ENCODE measurements at places on chromosomes 16 and 17.

DNA sequence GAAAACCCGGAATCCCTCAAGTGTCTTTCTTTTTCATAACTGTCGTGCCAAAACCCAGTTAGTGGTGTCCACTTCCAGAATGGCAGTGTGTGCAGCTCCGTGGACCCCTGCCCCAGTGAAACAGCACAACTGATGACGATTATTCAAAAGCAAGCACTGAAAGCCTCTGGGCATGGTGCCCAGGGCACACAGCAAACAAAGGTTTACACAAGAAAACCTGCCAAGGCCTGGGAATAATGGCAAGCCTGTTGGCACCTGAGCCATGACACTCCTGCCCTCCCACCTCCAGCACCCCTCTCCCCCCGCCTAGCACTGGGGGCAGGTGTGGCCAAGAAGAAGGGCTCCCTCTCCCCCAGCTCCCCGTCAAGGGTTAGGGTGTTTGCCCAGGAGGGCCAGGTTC lies 2.8 kb downstream of the PKMYT1 start:
- no peak for DNase-seq

DNA sequence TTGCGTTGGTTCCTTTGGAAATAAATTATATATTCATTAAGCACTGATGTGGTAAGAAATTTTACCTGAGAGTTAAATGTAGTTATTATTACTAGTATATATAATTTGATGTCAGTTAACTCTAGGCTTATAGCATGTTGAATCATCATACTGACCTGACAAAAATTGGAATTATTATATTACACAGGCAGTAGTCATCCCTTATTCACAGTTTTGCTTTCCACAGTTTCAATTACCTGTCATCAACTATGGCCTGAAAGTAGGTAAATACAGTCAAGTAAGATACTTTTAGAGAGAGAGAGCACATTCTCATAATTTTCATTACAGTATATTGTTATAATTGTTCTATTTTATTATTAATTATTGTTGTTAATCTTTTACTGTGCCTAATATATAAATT lies 1074.7 kb downstream of the CDH11 start:
- DNase-seq = no peak

DNA sequence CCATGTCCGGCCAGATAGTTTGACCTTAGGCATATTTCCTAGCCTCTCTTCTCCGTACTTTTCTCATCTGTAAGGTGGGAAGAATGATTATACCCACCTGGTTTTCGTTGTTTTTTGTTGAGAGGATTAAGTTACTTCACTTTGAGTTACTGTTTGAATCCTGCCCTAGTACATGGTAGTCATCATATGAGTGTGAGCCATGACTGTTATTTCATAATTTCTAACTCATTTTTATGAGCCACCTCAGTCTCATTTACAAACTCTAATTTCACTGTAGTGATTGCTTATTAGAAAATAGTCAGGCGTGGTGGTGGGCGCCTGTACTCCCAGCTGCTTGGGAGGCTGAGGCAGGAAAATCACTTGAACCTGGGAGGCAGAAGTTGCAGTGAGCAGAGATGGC lies 45.1 kb downstream of the YPEL2 start:
- DNase-seq = no peak

GRCh38 chr16:4244254-4245076 lies 2.6 kb upstream of the SRL start:
- no peak for DNase-seq

DNA sequence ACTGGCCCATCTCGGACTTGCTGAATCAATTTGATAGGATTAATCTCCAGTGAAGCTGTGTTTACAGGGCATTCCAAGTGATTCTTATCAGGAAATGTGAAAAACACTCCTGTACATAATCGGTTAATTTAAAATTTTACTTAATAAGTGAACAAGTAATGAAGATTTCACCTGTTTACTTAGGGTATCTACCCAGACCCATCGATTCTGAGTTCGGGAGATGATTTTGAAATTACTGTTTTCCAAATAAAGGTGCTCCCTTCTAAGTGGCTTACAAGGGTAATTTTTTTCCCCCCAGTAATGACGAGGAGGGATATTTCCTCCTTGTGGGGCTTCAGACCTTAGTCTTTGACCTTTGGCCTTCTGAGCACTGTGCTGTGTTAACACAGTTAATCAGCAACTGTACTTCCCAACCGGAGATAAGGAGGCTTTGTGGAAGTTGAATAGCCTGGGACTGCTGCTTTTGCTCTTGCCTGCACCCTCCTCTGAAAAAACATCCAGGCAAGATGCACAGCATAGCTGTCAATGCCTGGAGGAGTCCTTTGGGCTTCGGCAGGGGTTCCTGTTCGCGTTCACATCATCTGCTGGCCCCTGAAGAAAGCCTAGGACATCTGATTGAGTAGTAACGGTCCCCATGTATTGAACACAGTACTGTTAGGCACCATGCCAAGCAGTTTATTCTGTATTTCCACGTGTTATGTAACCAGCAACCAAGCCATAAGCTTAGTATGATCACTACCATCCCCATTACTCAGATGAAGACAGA lies 1.8 kb downstream of the FAHD1 start:
- no peak for DNase-seq

GRCh38 chr17:46977348-46977747 lies 1.7 kb downstream of the RPRML start:
- DNase-seq = no peak

DNA sequence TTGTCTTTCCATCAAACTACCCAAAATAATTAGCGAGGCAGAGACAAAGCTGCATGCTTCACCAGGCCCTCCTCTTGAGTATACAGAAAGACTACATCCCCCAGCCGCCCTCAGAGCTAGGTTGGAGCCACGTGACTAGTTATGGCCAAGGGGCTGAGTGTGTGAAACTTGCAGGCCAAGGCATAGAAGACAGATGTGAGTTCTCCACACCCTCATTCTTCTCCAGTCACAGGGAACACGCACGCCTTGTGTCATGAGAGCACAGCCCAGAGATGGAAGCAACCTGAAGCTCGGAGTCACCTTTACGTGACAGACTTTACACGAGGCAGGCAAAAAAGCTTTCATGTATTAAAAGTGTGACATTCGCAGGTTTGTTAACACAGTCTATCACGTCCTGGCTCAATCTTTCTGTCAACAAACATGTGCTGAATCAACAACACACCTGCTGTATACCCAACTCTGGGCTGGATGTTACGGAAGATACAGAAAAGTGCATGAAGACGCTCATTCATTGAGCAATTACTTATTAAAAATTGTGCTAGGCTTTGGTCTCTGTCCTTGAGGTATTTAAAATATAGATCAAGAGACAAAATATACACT lies 38.3 kb downstream of the STX8 start:
- no peak for DNase-seq

DNA sequence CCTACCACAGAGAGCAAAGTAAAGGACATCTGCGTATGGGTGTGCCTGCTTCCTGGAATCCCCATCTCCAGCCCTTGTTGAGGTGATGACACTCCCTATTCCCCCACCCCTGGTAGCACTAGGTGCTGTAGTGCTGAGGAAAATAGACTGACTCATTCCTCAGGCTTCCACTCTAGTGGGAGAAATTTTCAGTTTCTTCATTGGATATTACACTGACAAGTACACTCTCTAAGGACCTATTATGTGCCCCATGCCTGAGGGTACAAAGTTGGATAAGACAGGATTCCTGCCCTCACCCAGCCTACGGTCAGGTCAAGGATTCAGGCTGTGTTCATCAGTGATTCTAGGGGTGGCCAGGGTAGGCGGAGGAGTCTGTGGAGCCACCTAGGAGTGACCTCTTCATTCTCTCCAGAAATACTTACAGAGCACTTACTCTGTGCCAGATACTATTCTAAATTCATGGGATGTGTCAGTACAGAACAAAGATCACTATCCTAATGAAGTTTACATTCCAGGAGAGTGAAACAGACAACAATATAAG lies 4.5 kb upstream of the ZC3H7A start:
- no peak for DNase-seq

GRCh38 chr16:53055541-53056391 lies 975 bp downstream of the CHD9 start:
- no peak for DNase-seq

GRCh38 chr16:84827897-84828296 lies 8.1 kb downstream of the CRISPLD2 start:
- no peak for DNase-seq

- DNase-seq = no peak
Observed at GRCh38 chr16:88329726-88330700, 52.7 kb upstream of the ZNF469 start.

- no peak for DNase-seq
Observed at GRCh38 chr17:59278406-59278805, 53.0 kb upstream of the YPEL2 start.

DNA sequence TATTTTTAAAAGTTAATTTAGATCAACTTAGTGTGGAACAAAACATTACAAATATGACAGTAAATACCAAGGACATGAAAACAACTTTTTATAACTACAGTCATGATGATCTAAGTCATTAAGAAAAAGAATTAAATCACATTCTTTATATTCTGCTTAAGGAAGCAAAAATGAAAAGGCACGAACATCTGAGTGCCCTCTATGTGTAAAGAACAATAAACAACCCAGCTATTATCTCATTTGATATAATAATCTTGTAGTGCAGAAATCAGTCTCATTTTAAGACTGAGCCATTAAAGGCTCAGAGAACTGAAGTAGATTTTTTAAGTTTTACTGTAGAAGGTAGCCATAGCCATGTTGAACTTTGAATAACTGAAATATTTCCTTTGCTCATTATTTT lies 13.4 kb downstream of the MYO1D start:
- DNase-seq = no peak

DNA sequence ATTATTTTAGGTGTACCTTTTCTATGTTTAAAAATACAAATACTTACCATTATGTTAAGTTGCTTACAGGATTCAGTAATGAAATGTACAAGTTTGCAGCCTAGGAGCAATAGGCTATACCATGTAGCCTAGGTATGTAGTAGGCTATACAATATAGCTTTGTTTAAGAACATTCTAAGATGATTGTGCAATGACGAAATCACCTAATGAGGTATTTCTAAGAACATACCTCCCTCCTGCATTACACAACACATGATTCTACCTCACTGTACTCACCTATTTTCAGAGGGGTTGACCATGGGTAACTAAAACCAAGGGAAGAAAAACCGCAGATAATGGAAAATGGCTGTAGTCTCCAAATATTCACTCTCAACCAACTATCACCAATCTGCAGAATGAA lies 35.3 kb upstream of the TBC1D3K start:
- no peak for DNase-seq

- DNase-seq = no peak
Observed at GRCh38 chr16:80027007-80027965, 426.7 kb upstream of the MAF start.

GRCh38 chr16:51374790-51375189 lies 223.7 kb upstream of the SALL1 start:
- no peak for DNase-seq

DNA sequence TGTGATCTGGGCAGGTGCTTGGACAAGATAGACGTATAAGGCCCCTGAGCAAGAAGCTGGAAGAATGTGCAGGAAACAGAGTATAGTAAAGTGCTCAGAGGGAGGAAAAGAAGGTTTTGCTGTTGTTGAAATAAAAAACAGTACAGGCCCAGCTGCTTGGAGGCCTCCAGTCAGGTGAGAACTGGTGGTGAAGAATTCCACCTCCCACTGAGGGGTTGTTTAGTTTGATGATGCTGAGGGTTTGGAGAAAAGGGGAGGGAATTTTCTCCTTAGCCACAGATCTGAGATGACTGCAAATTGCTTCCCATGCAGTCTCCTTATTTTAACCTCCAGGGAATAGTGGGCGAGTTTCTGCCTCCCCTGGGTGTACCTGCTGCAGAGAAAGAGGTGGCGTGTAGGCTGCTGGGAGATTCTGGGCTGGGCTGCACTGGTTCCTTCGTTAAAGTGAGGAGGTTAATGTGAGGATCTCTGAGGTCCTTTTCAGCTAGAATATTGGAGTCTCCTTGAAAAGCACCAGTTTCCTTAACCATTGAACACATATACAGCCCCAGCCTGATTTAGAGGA lies 25.8 kb downstream of the SMPD3 start:
- DNase-seq = no peak

GRCh38 chr17:68840073-68840472 lies 115.1 kb downstream of the ABCA8 start:
- no peak for DNase-seq

DNA sequence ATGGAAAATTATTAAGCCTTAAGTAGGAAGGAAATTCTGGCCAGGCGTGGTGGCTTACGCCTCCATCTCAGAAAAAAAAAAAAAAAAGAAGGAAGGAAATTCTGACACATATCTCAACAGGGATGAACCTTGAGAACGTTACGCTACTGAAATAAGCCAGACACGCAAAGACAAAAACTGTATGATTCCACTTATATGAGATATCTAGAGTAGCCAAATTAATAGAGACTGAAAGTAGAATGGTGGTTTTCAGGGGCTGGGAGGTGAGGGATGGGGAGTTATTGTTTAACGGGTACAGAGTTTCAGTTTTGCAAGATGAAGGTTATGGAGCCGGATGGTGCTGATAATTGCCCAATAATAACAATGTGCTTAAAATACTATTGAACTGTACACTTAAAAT lies 16.2 kb upstream of the HNF1B start:
- no peak for DNase-seq

- DNase-seq = no peak
Observed at GRCh38 chr16:82152641-82153112, 17.3 kb downstream of the MPHOSPH6 start.

DNA sequence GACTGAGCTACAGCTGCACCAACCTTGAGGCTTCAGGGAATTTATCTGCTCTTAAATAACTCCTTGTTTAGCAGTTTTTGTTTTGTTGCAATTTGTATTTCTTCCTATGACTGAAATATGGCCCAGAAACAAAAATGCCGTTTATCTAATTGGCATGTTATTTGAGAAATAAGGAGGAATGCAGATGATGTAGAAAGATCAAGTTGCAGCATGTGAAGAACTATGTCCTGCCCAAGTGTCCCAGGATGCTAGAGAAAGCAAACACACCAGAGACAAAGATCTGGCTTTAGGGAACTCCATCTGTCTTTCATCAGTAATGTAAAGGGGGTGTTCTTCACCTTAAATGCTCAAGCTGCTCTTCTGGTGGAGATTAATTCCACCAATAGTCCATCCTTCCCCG lies 29.7 kb downstream of the USP31 start:
- DNase-seq = no peak

DNA sequence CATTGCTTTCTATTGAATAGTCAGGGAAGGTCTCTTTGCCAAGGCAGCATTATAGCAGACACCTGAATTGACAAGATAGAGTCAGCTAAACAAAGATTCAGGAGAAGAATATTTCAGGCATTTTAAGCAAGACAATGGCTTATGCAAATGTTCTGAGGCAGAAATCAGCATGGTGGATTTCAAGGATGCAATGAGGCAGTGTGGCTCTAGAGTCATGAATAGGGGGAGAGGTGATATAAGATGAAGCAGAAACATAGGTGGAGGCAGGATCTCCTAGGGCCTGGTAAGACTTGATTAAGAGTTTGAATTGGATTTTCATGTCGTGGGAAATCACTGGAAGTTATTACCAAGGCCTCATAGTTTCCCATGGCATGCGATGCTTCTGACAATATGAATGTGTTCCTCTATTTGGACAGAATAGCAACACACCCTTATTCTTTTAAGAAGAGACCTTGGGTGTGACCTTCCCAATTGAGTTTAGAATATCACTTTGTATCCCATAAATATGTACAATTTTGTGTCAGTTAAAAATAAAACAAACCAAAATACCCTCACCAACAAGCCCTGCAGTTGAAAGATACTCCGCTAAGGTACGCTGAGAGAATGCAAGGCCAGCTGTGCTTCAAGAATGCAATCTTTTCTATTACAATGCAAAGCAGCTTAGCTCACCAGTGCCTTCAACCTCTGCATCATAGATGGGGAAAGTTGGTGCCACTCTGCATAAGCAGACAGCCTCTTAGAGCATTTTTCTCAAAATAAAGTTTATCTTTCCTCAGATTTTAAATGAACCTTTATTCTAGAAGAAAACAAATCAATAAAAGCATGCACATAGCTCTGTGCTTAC lies 139.6 kb upstream of the SALL1 start:
- DNase-seq = no peak

Data from right renal pelvis (tissue), 4 donors.